ENCODE measurements at places on chromosomes 6 and 20.

DNA sequence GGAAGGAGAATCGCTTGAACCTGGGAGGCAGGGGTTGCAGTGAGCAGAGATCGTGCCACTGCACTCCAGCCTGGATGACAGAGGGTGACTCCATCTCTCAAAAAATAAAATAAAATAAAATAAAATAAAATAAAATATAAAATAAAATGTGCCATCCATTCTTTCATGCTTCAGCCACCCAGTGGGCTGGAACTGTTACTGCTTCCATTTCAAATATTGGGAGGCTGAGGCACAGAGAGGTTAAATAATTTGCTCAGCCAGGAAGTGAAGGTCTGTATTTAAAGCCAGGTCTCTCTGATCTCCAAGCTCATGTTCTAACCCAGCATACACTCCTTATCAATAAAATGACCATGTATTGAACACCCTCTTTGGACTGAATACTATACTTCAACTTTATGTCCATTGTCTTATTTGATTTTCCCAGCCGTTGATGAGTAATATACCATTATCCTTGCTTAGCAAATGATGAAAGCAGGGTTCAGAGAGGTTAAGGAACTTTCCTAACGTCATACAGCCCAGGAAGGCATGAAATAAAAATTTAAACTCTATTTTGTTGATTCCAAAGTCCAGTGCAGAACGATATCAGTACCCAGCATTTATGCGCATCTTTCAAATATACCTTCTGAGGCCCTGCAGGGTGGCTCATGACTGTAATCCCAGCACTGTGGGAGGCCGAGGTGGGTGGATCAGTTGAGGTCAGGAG, 25.8 kb upstream of the SLC9A8 start:
- no peak for DNase-seq

GRCh38 chr6:85360794-85361642, 88.9 kb upstream of the NT5E start:
- DNase-seq = no peak

GRCh38 chr6:35219683-35220326, 6.0 kb downstream of the SCUBE3 start:
- DNase-seq = no peak

DNA sequence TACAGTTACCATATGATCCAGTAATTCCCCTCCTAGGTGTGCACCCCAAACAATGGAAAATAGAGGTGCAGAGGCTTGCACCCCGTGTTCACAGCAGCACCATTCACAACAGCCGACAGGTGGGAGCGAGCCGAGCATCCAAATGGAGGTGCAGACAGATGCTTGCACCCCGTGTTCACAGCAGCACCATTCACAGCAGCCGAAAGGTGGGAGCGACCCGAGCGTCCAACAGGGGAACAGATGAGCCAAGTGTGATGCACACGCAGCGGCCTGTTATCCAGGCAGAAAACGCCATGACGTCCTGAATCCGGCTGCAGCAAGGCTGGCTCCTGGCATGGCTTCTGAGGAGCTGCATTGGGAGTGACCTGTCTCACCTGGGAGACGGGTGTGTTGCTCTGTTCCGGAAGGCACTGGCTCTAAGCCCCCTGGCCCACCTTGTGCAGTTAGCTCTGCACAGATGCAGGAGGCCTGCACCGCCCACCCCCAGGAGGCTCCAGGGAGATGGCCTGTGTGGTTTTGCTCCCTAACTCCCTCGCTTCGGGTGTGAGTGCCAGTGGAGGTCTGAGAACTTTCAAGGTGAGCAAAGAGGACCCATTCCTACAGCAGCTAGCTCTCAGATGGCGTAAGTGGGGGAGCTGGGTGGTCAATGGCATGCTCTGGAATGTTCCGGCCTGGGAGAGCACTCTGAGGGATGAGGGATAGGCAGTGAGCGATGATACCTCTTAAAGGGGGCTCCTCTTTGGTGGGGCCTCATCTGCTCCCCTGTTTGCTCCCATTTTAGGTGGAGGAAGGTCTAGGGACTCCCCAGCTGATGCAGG, 47.8 kb upstream of the FRMD1 start:
- no peak for DNase-seq

DNA sequence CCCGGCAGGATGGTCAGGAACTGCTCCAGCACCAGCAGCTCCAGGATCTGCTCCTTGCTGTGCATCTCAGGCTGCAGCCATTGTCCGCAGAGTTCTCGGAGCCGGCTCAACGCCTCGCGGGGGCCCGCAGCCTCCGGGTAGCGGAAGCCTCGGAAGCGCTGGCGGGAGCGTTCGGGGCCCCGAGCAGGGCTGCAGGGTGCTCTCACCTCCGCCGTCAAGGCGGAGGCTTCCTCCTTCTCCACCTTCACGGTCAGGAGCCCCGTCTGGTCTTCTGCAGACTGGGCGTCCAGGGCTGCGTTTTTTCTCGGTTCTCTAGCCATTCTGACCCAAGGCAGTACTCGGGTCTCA, 434 bp downstream of the ZKSCAN4 start:
- no peak for DNase-seq

- DNase-seq = no peak
Observed at GRCh38 chr6:41602422-41602743, 35.9 kb upstream of the MDFI start.

GRCh38 chr6:66307490-66307889, 600.5 kb upstream of the EYS start:
- no peak for DNase-seq

DNA sequence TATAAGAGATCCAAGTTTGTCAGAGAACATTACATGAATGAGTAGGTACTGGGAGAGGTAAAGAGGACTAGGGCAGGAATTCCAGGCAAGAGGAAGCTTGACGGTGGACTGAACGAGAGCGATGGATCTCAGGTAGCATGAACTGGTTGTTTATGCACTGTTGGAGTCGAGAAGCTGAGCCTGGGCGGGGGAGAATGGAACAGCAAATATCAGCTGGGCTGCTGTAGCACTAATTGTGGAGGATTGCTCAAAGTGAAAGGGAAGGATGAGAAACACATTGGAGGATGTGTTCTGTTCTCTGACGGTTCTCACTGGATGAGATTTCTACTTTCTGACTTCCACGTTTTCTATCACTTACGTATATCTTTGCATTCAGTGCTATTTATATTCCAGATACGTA, 164.2 kb downstream of the PHF3 start:
- DNase-seq = no peak

- DNase-seq = no peak
Observed at GRCh38 chr6:14434916-14435690, 317.5 kb downstream of the CD83 start.

DNA sequence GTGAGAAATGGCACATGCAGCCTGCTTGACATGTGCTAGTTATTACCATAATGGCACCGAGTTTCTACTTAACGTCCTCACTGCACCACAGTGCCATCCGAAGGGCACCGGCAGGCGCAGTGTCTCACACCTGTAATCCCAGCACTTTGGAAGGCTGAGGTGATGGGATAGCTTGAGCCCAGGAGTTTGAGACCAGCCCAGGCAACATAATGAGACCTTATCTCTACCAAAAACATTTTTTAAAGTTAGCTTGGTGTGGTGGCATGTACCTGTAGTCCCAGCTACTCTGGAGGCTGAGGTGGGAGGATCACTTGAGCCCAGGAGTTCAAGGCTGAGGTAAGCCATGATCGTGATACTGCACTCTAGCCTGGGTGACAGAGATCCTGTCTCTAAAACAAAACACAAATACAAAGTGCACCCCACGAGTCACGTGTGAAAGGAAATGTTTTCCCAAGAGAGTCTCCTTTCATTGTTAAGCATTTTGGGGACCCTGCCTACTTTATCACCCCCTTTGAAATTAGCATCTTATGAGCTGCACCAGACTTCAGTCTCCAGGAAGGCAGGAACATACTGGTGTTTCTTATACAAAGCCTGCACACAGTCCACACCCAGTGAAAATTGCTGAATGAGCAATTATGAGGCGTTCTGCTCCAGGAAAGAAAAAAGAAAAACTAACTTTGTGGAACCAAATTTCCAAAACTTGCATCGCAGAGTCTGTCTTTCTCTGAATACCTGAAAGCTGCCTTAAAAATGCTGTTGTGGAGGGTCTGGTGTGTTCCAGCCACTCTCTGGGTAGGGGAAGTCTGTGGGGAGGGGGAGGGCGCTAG, 47.1 kb upstream of the FOXQ1 start:
- DNase-seq = no peak

- no peak for DNase-seq
Observed at GRCh38 chr6:16367571-16367970, 129.2 kb downstream of the GMPR start.

- no peak for DNase-seq
Observed at GRCh38 chr20:50198180-50198666, 7.6 kb downstream of the CEBPB start.

- no peak for DNase-seq
Observed at GRCh38 chr6:158422629-158423238, 110.5 kb downstream of the TULP4 start.

GRCh38 chr6:166563805-166564204, 22.7 kb downstream of the RAMACL start:
- no peak for DNase-seq

GRCh38 chr6:150182460-150183078, 39.7 kb downstream of the PPP1R14C start:
- no peak for DNase-seq

GRCh38 chr20:56989516-56989915, 276.9 kb downstream of the BMP7 start:
- DNase-seq = no peak

- no peak for DNase-seq
Observed at GRCh38 chr6:154487367-154488247, 22.9 kb downstream of the CNKSR3 start.

GRCh38 chr6:139257821-139258398, 33.9 kb downstream of the TXLNB start:
- DNase-seq = no peak

- no peak for DNase-seq
Observed at GRCh38 chr20:34627458-34627857, 49.4 kb downstream of the PIGU start.

DNA sequence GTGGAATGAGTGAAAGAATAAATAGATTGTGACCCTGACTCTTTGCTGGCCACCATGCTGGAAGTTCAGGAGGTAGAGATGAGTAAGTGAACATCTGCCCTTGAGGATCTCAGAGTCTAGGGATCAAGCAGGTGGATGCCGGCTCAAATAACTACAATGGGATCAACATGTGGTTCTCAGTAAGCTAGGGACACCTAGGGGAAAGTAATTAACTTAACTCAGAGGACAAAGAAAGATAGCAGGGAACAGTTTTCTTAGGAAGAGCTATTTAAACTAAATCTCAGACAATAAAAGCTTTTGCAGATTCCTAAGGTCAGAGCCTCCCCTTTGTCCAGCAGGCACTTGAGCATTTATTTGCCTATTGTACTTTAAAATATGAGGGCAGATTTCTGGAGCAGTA, 29.1 kb downstream of the SLC13A3 start:
- DNase-seq = no peak

DNA sequence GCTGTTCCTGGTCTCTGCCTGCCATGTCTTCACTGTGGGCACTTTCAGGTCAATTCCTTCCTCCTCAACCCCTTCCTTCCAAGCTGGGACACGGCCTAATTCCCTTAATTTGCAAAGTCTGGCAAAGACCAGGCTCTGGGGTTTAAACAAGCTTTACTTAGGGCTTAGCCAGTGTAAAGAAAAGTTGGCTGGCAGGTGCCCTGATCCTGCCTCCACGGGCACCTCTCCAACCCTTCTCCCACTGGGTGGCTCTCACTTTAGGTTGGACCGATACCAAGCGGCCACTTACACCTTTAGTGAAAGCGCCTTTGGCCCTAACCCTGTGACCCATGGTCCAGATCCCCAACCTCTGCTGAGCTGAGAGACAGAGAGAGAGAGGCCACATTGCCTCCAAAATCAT, 13.7 kb upstream of the MLN start:
- no peak for DNase-seq

GRCh38 chr20:63235399-63235983, at the start of gene BIRC7:
Gene BIRC7, plus strand, starts transcription at chr20:63235905. Its CDS starts 192 bp downstream, at chr20:63236097.
- DNase-seq = no peak

GRCh38 chr6:135088281-135088680, 33.7 kb upstream of the HBS1L start:
- DNase-seq = no peak

DNA sequence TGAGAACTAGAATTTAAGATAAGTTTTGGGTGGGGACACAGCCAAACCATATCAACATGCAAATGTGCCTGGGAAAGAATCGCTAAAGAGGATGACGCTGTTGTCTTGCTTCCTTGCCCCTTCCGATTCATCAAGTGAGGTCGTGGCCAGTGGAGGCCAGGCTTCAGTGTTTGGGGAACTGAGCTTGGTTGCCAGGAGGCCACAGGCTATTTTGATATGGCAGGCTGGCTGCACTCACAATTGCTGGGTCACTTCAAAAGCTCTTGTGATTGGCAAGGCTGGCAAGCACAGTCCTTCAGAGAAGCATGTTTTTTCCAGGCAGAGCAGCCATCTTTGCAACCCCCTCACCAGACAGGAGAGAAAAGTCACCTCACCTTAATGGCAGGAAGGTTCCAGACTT, 45.8 kb downstream of the SAMD5 start:
- DNase-seq = no peak

DNA sequence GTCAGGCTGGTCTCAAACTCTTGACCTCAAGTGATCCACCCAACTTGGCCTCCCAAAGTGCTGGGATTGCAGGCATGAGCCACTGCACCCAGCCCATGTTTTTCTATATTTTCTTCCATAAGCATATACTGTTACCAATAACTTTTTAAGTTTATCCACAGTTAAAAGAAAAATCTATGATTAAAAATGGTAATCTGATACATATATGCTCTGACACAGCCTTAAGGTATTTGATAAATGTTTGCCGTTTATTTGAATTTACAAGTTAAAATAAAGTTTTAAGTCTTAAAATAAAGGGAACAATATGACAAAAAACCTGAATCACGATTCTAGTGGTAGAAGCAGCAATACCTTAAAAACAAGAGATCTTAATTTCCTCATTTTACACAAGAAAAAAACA, 5.2 kb downstream of the STK38 start:
- DNase-seq = no peak

- no peak for DNase-seq
Observed at GRCh38 chr6:24643920-24644319, 2.1 kb downstream of the KIAA0319 start.

GRCh38 chr20:7843613-7844012, 96.6 kb downstream of the HAO1 start:
- no peak for DNase-seq

- no peak for DNase-seq
Observed at GRCh38 chr6:18441251-18441979, 54.3 kb downstream of the RNF144B start.

DNA sequence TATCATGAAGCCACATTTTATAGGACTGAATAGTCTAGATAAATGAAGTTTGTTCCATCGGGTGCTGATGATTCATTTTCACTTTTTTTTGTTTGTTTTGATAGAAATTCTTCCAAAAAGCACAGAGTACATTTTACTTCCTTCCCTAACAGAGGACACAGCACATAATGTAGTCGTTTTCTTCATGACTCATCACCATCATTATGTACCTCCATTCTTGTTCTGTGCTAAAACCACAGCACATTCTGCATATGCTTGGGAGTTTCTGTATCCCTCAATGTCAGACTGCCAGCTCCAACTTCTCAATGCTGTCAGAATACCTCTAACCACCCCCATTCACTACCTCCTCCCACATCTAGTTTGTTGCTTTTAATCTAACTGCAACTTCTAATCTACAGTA, 1004.9 kb upstream of the ADGRB3 start:
- DNase-seq = no peak

All from NCI-H1694 treated with DMSO at 0.1 percent for 48 hours (cell line).